ENCODE measurements at places on chromosomes 12 and 14. TPM values are rescaled to one million over a fixed set of nuclear protein-coding genes. Genes with fewer than 3 reads are reported as not detected.

- H3K4me1 ChIP-seq = no peaks in the 10 kb centered on the region
- H3K27ac ChIP-seq = no peak overlapping the region
- no peaks in the 10 kb centered on the region for H3K27me3 ChIP-seq
- DNase-seq = no peak
- no peaks in the 10 kb centered on the region for H3K36me3 ChIP-seq
- H3K4me3 ChIP-seq = no peak overlapping the region
These were observed 27.4 kb upstream of the MGAT4C start for GRCh38 chr12:86283620-86284019.

DNA sequence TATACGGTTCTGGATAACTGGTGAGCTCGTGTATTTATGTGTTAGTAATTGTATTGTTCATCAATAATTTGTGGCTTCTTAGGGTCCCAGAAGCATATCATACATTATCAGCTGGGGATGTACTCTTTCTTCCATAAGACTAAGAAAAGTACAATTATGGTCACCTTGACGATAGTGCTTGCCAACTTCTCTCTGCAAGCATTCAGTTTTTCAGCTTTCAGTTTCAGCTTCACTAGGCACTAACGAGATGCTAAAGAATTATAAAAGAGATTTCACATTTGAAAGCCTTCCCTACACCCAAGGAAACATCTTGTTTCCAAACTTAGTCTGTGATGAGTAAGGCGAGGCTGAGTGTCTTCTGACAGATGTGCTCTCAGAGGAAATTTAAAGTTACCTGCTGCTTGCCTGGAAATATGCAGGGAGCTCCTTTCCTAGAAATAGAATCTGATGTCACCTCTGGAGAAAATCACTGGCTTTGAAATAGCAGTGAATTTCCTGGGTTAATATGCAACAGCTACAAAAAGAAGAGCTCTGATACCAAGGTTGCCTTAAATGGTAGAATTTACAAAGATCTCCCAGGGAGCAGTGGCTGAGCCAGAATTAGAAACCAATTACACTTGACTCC, 1419.9 kb upstream of the TMEM132C start:
- H3K4me1 ChIP-seq = no peaks in the 10 kb centered on the region
- H3K27me3 ChIP-seq = no peaks in the 10 kb centered on the region
- H3K4me3 ChIP-seq = no peak overlapping the region
- H3K27ac ChIP-seq = no peak overlapping the region

DNA sequence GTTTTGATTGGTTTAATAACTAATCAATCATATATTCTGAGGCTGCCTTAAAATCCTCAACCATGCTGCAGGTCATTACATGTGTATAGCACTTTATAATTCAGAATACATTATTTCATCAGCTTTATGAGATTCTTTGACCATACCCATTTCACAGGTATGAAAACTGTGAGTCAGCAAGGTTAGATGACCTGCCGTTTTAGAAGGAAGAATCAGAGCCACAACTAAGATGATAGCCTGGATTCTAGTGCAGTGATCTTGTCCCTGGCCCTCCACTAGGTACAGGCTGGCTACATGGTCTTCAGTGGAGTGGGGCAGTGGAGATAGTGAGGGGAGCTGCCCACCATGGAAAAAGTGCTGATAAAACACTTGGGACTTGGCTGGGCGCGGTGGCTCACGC, 154.4 kb upstream of the MAX start:
- no peak overlapping the region for H3K27ac ChIP-seq
- H3K27me3 ChIP-seq = no peaks in the 10 kb centered on the region
- no peak for DNase-seq
- no peak overlapping the region for H3K4me3 ChIP-seq

DNA sequence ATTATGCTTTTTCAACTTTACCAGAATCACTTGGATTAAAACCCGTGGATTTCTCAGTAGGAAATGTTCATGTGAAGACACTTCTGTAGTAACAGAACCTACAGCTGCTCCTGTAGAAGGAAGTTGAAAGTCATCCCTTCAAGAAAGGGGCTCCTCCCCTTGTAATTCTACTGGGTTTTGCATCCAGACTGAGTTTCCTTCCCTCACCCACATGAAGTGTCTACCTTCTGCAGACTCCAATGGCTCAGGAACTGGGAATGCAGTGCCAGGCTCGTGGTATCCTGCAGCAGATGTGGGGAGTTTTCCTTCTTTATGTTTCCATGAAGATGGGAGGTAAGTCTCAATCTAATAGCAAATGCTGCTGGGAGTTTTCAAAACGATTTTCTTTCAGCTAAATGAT, 7.9 kb upstream of the OR10G2 start:
- no peak for DNase-seq
- no peak overlapping the region for H3K27ac ChIP-seq
- H3K36me3 ChIP-seq = no peaks in the 10 kb centered on the region
- no peak overlapping the region for H3K4me3 ChIP-seq
- peaks cover 14% of the 10 kb centered on the region for H3K27me3 ChIP-seq
- no peaks in the 10 kb centered on the region for H3K4me1 ChIP-seq

- no peak overlapping the region for H3K4me3 ChIP-seq
- no peaks in the 10 kb centered on the region for H3K36me3 ChIP-seq
- no peak overlapping the region for H3K27ac ChIP-seq
- no peaks in the 10 kb centered on the region for H3K4me1 ChIP-seq
These were observed 129.5 kb downstream of the EXOC5 start for GRCh38 chr14:57139173-57139572.

GRCh38 chr14:49614196-49614595, 6.2 kb downstream of the RPL36AL start:
- H3K4me3 ChIP-seq = no peak overlapping the region
- H3K27ac ChIP-seq = no peak overlapping the region
- DNase-seq = no peak

GRCh38 chr12:27616356-27617142, 79.7 kb upstream of the REP15 start:
- peaks cover 4% of the 10 kb centered on the region for H3K36me3 ChIP-seq
- no peaks in the 10 kb centered on the region for H3K27me3 ChIP-seq
- H3K4me1 ChIP-seq = peaks cover 54% of the 10 kb centered on the region
- peak overlapping the region; percentile 78 for H3K27ac ChIP-seq
- no peak for DNase-seq

DNA sequence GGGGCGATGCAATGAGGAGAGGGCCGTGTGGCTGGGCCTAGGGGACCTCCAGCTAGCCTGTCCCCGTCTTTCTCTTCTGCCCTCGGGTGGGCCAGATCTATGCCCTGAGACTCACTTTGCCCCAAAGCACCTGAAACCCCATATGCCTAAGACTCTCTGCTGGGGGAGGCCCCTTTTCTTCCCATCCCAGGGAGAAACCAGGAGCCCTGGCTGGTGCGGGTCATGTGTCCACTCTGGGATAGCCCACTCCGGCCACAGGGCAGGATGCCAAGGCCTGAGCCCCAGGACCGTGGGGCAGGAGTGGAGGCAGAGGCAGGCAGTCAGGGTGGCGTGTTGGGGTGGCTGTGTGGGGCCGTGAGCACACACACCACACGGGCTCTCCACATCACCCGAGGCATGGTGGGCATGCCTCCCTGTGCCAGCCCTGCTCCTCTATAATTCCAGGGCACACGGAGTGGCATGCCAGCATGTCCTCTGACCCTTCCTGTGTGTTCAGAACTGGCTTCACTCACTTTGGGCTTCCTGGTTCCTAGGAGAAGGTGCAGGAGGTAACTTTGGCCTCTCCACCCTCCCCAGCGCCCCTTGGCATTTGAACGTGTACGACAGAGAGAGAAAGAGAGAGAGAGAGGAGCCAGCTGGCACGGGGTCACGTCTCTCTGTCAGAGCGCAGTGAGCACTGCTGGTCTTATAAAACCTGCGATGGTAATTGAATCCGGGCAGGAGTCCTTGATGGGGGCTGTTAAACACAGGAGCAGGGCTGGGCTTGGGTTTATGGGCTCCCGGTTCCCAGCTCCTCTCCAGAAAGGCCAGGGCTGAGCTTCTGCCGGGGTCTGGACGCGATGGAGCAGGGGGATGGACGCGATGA, 144.2 kb downstream of the KIF26A start:
- DNase-seq = peak; percentile 78
- H3K4me3 ChIP-seq = no peak overlapping the region
- H3K36me3 ChIP-seq = no peaks in the 10 kb centered on the region
- H3K4me1 ChIP-seq = no peaks in the 10 kb centered on the region
- H3K27ac ChIP-seq = no peak overlapping the region

TRPV4 gene
- total RNA-seq = 1.3 TPM

DNA sequence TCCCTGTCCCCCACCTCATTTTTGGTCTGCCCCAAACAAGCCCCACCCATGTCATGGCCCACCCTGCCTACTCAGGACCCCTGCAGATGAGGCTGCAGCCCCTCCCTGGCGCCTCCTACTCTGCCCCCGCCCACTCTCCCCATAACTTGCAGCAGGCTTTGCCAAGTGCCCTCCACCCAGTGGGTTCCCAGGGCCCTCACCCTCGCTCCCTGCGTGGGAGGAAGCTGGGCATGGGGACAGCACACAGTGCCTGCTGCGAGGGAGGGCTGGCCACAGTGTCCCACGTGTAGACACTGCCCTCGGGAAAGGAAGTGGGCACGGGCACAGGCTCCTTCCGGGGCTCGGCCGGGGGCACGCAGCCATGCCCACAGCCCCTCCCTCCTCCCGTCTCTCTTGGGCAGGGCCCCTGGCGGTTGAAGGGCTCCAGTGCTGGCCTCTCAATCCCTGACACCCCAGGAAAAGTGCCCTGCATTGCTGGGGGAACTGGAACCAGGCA, 9.4 kb downstream of the AKT1 start:
- no peak overlapping the region for H3K27ac ChIP-seq
- H3K4me1 ChIP-seq = peaks cover 13% of the 10 kb centered on the region
- H3K4me3 ChIP-seq = no peak overlapping the region
- H3K27me3 ChIP-seq = no peaks in the 10 kb centered on the region

GRCh38 chr12:90460681-90461080, 494.3 kb downstream of the CCER1 start:
- no peak for DNase-seq
- H3K4me1 ChIP-seq = peaks cover 2% of the 10 kb centered on the region
- H3K36me3 ChIP-seq = no peaks in the 10 kb centered on the region
- H3K27ac ChIP-seq = no peak overlapping the region
- H3K27me3 ChIP-seq = no peaks in the 10 kb centered on the region

KRT2 gene
- not detected for total RNA-seq

DNA sequence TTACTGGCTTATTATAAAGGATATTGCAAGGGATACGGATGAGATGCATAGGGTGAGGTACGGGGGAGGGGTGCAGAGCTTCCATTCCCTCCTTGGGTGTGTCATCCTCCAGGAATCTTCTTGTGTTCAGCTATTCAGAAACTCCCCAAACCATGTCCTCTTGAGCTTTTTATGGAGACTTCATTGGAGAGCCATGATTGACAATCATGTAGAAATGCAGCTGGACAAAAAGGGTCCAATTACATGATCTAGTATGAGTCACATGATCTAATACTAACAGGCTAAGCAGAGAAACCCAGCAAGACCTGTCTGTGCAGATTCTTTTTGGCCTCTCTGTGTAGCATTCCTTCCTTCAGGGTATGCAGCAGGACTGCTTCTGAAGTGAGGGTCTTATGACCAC, 23.9 kb upstream of the FLVCR2 start:
- H3K4me3 ChIP-seq = no peak overlapping the region
- no peaks in the 10 kb centered on the region for H3K36me3 ChIP-seq
- DNase-seq = no peak
- H3K27me3 ChIP-seq = peaks cover 31% of the 10 kb centered on the region

DNA sequence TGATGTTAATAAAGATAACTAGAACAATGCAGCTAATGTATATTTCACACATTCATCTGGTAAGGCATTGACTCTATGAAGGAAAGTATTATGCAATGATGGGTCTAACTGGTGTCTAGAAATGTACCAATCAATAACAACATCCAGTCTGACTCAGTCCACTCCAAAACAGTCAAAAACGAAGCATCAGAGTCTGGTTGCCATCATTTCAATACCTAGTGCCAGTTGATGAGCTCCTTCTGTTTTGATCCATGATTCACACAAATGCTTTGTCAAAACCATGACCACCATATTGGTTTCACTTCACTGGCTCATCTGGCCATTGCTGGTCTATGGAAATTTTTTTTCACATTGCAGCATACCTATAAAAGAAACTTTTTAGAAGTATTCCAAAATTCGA, 747.2 kb upstream of the TMEM132C start:
- DNase-seq = no peak
- H3K27ac ChIP-seq = no peak overlapping the region
- peaks cover 2% of the 10 kb centered on the region for H3K27me3 ChIP-seq
- H3K36me3 ChIP-seq = no peaks in the 10 kb centered on the region

DNA sequence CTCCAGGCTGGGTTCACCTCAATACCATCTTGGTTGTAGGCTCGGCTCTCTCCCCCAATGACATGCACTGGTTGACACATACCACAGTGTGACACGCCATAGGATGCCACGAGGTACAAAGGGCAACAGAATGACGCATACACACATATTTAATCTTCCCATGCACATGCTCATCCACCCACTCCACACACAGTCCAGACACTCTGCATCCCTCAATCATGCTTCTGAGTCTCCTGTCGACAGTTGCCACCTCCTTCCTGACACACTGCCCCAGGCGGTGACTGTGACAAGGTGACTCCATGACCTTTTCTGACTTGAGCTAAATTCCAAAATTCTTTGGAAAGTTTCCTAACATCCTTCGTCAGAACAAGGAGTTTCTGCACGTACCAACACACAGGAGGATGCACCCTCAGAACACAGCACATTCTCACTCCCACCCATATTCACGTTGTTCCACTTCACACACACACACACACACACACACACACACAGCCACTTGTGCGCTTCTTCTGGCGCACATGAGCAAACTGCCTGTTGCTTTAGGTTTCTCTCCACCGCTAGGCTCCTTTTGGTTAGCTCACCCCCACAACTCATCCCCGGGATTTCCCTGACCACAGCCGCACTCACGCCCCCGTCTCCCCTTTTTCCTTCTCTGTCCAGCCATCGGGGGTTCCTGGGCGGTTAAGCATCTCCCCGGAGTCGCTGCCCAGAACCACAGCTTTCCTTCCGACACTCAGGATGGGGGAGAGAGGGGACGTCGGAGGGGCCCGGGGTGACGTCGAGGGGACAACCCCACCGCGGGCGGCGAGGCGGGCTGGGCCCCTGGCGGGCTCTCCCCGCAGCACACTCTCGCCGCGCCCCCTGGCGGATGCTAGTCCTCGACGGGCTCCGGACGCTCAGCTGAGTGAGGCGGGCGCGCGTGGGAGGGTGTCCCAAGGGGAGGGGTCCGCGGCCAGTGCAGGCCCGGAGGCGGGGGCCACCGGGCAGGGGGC, 536 bp upstream of the WNT1 start:
- peaks cover 1% of the 10 kb centered on the region for H3K36me3 ChIP-seq
- H3K27me3 ChIP-seq = peaks cover 93% of the 10 kb centered on the region
- no peak for DNase-seq

SP7 gene
- total RNA-seq = not detected

- peaks cover 11% of the 10 kb centered on the region for H3K27me3 ChIP-seq
- no peak overlapping the region for H3K4me3 ChIP-seq
- no peaks in the 10 kb centered on the region for H3K4me1 ChIP-seq
- DNase-seq = no peak
These were observed 260.1 kb upstream of the OR4E1 start for GRCh38 chr14:21933681-21934080.

DNA sequence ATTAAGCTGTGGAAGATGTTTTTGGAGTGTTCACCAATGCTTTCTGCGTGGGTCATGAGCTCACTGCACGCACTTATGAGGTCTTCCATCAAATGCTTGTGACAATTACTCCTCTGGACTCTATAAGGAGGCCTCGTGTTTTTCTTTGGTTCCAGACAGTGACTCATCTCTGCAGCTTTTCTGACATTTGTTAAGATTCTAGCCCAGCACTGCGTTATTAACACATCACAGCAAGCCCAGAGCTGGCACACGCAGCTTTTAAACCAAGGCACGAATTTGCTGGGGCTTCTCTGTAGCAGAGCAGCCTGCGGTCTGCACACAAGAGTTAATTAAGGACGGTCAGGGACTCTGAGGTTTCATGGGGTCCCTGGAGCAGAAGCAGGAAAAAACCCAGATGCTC, 16.9 kb downstream of the MEG3 start:
- H3K4me1 ChIP-seq = peaks cover 15% of the 10 kb centered on the region
- no peak overlapping the region for H3K4me3 ChIP-seq
- peak overlapping the region; percentile 43 for H3K27ac ChIP-seq

Measured in osteocyte (in vitro differentiated cells).